ENCODE measurements at places on chromosomes 1 and 21. TPM values are rescaled to one million over a fixed set of nuclear protein-coding genes. Genes with fewer than 3 reads are reported as not detected.

- DNase-seq = no peak
These were observed 14.7 kb upstream of the RAP1A start for GRCh38 chr1:111604931-111605330.

DNA sequence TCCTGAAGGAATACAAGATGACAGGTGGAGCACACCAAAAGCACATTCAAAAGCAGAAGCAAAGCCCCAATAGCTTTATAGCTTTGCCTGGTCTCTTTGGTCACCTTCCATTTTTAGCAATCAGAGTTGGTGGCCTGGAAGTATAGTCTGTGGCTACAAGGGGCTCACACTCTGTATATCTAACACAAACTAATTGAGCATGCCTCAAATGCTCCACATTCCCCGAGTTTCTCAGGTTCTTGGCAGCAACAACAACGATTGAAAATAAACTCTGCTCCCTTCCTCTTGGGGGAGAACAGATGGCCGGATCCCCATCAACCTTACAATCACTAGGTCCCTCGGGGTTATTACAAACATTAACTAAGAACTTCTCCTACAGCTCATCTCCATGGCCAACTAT lies 24.9 kb upstream of the TADA1 start:
- no peak for DNase-seq

GRCh38 chr1:58786184-58786926 lies 2.5 kb upstream of the JUN start:
- DNase-seq = no peak

GRCh38 chr21:25709684-25710265 lies 24.9 kb downstream of the ATP5PF start:
- DNase-seq = no peak

DNA sequence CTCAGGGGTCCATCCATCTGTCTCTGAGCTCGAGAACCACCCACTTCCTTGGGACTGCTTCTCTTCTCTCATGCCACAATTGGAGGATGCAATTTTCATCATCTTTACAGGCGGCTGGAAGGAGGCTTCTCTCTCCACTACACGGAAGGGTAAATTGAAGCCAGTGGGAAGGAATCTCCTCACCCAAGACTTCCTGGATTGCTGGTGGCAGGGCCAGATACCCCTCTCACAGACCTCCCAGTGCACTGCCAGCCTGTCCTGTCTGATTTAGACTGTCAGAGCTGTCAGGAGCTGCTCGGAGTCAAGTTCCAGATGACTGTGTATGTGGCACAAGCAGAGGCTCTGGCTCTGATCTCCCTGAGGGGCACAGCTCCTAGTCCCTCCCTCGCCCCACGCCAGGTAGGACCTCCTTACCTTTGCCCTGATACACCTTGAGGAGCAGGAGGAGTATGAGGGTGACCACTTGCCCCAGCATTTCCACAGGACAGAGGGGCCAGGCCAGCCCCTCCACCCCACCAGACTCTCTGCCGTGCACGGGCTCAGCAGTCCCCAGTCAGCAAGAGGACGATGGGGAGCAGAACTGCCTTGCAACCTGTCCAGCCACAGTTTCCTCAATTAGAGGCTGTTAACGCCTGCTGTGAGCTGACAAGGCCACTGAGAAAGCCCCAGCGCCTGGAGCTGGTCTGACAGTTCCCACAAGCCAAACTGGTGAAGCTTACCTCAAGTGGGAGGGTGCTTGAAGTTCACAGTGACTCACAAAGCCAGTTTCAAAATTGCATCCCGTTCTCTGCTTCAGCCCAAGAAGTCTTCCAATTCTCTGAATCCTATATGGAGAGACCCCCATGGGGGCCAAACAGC lies at the start of gene CD244:
Gene CD244, minus strand, starts transcription at position 685 of the 858 bp plus-strand sequence. Its CDS starts 210 bp downstream, at position 475.
- no peak for DNase-seq

DNA sequence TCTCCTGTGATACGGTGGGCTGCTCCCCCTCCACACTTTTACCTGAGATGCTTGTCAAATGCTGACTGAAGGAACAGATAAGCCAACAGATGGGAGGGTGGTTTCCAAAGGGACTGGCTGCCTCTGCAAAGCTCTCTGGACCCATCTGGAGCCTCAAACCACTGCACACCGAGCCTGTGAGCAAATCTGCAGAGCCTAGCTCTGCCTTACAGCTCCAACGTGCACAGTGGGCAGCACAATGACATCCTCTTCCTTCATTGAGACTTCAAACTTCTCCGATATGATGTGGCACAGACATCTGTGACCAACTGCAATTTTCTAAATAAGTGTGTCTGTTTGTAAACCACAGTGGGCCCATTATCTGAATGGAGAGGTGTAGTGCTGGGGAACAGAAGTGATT lies 26.2 kb upstream of the KNCN start:
- no peak for DNase-seq

GRCh38 chr1:233962878-233963277 lies 58.4 kb downstream of the SLC35F3 start:
- DNase-seq = no peak

- no peak for DNase-seq
These were observed 145.4 kb upstream of the C8B start for GRCh38 chr1:57111175-57111574.

- DNase-seq = no peak
These were observed 18.7 kb downstream of the ZSWIM5 start for GRCh38 chr1:45187725-45188124.

DNA sequence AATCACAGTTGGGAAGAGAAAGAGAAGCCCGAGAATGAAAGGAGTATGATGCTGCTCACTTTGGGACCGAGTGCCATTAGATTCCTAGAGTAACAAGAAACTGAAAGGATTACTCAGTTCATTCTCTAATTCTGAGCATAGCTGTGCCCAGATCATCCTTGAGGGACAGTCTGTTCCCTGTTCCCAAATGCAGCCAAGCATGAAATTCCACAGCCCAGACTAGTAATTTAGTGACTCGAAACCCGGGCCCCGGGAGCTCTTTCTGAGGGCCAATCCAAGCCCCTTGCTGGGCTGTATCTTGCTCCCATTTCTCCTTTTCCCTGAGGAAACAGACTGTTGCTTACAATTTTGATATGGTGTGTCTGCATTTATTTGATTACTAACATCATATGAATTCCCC lies 30.0 kb upstream of the ETS2 start:
- no peak for DNase-seq

DNA sequence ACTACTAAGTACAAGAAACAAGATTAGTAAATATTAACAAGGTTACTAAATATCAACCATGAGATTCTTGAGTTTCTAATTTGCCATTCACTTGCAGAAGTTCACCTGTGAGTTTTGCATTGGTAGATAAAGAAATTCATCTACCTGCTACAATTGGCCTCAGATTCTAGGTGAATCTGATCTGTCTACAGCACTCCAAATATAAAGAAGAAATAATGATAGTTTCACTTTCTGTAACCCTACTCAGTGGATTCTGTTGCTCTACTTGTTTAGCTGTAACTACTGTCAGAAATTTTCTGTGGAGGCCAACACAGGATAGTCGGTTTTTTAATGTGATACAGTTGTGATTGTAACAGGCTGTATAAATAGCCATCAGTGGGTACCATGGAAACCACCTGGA lies 118.6 kb downstream of the NR5A2 start:
- DNase-seq = no peak

- no peak for DNase-seq
These were observed 858 bp upstream of the SUSD4 start for GRCh38 chr1:223364685-223365382.

DNA sequence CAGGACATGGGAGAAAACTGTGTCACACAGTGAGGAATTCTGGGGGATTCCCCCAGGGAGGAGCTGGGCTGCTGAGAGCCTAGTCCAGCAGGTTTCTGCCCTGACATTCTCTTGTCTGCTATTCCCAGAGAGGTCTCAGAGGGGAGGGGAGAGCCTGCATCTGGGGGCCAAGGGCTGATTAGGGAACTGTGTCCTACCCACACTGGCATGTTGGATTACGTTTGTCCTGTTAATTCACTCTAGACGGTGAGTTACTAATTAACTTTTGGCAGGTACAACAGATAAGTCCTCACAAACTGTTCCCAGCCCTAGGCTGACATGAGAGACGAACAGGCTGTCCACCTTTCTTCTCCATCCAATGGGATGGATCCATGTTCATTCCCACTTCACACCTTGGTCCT lies 2.6 kb upstream of the SH3BGRL3 start:
- no peak for DNase-seq

GRCh38 chr1:182624577-182624976 lies 20.4 kb upstream of the RGS16 start:
- no peak for DNase-seq

DNA sequence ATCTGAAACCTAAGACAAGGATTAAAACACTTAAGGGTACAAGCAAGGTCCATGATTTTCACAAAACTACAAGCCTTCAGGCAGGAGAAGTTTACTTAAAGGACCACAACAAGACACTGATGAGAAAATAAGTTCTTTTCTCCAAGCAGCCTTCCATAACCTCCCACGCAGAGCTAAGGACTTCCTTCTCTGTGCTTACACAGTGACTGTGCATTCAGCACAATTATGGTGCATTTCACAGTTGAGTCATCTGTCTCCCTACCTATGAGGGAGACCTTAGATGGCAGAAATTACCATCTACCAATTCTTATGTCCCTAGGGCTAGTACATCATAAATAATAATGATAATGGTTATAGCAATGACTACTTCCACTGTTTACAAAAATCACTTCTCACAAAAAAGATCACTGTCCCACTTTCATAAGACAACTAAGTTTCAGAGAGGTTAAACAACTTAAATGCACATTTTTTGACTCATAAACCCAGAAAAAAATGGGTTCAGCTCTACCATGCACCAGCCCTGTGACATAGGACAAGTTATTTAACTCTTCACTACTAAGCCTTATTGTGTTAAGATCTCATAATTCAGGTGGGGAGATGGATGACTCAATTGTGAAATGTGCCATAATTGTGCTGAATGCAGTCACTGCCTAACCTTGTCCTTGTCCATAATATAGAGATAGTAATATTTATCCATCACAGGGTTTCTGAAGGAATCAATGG lies 45.3 kb downstream of the TARBP1 start:
- DNase-seq = no peak

DNA sequence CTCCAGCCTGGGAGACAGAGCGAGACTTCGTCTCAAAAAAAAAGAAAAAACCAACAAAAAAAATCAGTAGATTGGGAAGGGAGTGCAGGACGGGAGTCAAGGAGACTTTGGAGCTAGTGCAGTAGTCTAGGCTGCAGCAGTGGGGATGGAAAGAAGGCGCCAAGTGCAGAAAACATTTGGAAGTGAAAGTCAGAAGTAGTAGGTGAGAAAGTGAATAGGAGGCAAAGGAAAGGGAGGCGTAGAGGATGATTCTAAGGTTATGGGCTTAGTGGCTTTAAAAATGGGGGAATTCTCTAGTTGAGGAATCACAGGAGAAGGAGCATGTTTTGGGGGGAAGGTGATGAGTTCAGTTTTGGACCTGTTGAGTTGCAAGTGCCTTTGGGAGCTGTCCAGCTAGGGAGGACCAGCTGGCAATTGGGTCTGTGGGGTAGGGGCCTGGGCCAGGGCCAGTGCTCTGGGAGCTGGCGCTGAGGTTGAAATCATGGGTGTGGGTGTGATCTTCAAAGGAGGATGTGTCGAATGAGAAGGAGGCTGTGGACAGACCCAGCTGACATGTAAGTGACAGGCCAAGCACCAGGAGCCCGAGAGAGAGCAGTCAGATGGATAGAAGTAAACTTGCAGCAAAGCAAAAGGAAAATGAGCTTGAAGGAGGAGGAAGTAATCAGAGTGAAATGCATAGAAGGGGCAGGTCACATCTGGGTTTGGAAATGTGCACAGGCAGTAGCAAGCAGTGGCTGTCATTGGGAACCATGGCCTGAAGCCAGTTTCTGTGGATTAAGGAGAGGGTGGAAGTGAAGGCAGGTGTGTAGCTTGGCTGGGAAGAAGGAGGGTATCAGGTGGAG lies 15.8 kb downstream of the TMCC2 start:
- no peak for DNase-seq

- DNase-seq = no peak
These were observed 58.8 kb downstream of the TOMM20 start for GRCh38 chr1:235069577-235070563.

- no peak for DNase-seq
These were observed 1208.7 kb downstream of the BRINP3 start for GRCh38 chr1:189269011-189269410.

GRCh38 chr21:28822486-28823335 lies 170.0 kb downstream of the LTN1 start:
- DNase-seq = peak; percentile 59

GRCh38 chr21:42373908-42374455 lies 7.6 kb upstream of the TFF1 start:
- no peak for DNase-seq

- DNase-seq = no peak
These were observed 30.4 kb upstream of the FOXO6 start for GRCh38 chr1:41330588-41331545.

GRCh38 chr1:98988904-98989555 lies 15.6 kb downstream of the PLPPR5 start:
- DNase-seq = no peak

Gene HPDL
- 3.0 TPM for polyA plus RNA-seq

Gene TTLL7
- 10.8 TPM for polyA plus RNA-seq

Gene DRAXIN
- polyA plus RNA-seq = 0.46 TPM

Gene ELF3
- 1.2 TPM for polyA plus RNA-seq

Gene RNPEP
- polyA plus RNA-seq = 53.8 TPM

Gene PLA2G2D
- polyA plus RNA-seq = not detected

Gene TTC3
- polyA plus RNA-seq = 196 TPM

Gene JAM2
- polyA plus RNA-seq = 17.0 TPM

Gene MAP3K21
- polyA plus RNA-seq = 2.6 TPM

Gene BARHL2
- polyA plus RNA-seq = not detected

Gene GOLPH3L
- 30.4 TPM for polyA plus RNA-seq

Gene DENND4B
- 57.5 TPM for polyA plus RNA-seq

Gene ISG15
- 11.4 TPM for polyA plus RNA-seq
